Activated naive CD8-positive, alpha-beta T cell treated with anti-CD3 and anti-CD28 coated beads for 36 hours (primary cell): ENCODE measurements at places on chromosomes 3 and 15. TPM values are rescaled to one million over a fixed set of nuclear protein-coding genes. Genes with fewer than 3 reads are reported as not detected.

- no peaks in the 10 kb centered on the region for H3K36me3 ChIP-seq
- peaks cover 7% of the 10 kb centered on the region for H3K27me3 ChIP-seq
- no peak for DNase-seq
- no peak overlapping the region for H3K4me3 ChIP-seq
- H3K27ac ChIP-seq: no peak overlapping the region
Observed at GRCh38 chr3:55373423-55373822, 113.7 kb downstream of the WNT5A start.

DNA sequence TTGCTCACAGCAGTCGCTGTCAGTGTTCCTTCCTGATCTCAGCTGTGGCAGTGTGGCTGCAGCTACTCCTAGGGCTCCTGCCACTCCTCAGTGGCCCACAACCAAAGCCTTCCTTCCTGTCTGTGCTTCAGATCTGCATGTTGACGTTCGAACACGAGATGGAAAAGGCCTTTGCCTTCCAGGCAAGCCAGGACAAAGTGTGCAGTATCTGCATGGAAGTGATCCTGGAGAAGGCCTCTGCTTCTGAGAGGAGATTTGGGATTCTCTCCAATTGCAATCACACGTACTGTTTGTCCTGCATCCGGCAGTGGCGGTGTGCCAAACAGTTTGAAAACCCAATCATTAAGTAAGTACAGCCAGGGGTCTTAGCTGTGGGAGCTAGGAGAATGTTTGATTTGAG lies 17.8 kb downstream of the MKRN2 start:
- H3K4me3 ChIP-seq: no peak overlapping the region
- no peak for DNase-seq
- H3K27ac ChIP-seq: no peak overlapping the region
- H3K27me3 ChIP-seq: no peaks in the 10 kb centered on the region
- H3K36me3 ChIP-seq: peaks cover 61% of the 10 kb centered on the region

DNA sequence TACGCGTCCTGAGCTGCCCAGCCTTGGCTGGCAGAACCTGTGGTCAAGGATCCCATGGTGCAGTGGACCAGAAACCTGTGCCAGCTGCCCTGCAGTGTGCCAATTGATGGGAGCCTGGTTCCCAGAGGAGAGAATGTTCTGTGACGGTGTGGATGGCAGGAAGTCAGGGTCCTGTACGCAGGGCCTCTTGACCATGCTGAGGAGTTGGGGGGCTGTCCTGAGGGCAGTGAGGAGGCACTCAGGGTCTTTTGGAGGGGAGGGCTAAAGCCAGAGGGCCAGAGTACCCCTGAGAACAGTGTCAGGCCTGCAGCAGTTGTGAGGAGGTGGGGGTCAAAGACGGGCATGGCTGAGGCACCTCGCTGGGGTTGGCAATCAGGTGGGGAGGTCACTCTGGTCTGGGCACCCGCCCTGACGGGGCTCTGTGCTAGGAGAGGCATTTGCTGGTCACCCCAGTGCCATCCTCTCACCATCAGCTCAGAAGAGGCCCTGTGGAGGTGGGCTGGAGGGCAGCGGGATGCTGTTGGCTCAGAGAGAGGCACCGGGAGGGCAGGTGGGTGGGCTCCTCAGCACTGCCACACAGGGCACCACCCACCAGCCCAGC lies 61.0 kb downstream of the SCN5A start:
- no peaks in the 10 kb centered on the region for H3K36me3 ChIP-seq
- no peak overlapping the region for H3K27ac ChIP-seq
- H3K27me3 ChIP-seq: no peaks in the 10 kb centered on the region

DNA sequence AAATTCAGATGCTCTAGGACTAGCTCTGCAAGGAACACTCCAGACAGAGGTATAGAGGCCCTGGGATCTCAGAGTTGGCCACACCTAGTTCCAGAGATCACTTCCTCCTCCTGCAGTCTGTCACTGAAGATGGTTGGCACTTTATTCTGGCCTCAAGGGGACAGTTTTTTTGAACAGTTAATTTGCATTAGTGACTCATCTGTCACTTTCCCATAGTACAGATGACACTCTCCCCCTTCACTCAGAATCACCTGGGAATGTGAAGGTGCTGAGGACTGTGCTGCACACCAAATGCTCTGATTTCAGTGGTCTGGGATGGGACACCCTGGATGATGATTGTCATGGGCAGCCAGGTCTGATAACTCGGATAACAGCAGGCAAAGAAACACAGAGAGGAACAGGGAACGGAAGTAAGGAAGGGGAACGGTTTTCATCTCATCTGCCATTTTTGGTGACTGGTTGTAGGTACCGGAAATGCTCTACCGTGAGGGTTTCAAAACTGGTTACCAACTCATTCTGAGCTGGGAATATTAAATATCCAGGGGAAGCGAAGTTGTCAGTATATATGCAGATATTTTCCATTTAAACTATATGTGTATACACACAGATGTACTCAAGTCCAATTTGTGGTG lies 232.5 kb upstream of the ST8SIA2 start:
- H3K4me3 ChIP-seq: no peak overlapping the region
- DNase-seq: no peak
- H3K27ac ChIP-seq: no peak overlapping the region
- H3K27me3 ChIP-seq: no peaks in the 10 kb centered on the region
- H3K36me3 ChIP-seq: no peaks in the 10 kb centered on the region
- peaks cover 25% of the 10 kb centered on the region for H3K4me1 ChIP-seq

DNA sequence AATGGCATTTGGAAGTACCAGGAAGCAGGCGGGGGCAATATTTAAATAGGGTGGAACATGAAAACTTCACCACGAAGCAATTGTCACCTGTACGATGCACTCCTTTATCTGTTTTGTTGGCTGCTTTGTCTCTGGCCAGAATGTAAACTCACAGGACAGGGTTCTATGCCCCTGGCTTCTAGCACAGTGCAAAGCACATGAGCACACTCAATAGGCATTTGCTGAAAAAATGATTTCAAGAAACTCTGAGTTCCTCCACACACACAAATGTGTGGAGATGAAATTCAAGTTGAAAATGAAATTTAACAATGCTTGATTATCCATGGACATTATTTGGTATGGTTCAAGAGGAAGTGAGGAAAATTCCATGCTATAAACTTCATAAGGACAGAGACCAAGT lies 229.6 kb upstream of the FEZF2 start:
- no peak overlapping the region for H3K4me3 ChIP-seq
- no peak overlapping the region for H3K27ac ChIP-seq
- H3K27me3 ChIP-seq: no peaks in the 10 kb centered on the region
- H3K36me3 ChIP-seq: no peaks in the 10 kb centered on the region
- H3K4me1 ChIP-seq: no peaks in the 10 kb centered on the region

DNA sequence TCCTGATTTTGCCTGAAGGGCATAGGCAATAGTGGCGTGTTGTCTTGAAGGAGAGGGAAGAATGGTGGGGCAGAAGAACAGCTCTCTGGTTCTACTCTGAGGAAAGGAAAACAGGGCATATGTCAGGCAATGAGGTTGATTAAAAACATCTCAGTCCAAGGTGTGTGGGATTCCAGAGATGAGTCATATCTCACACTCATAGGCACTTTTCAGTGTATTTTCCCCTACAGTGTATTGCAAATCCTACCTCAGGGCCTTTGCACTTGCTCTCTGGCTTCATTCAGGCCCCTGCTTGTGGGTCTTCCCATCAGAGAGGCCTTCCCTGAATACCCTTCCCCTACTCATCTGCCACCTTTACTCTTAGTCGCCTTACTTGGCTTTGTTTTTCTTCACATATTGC lies 107.8 kb downstream of the SLCO3A1 start:
- H3K4me3 ChIP-seq: no peak overlapping the region
- peaks cover 11% of the 10 kb centered on the region for H3K4me1 ChIP-seq
- H3K36me3 ChIP-seq: no peaks in the 10 kb centered on the region
- H3K27me3 ChIP-seq: no peaks in the 10 kb centered on the region
- H3K27ac ChIP-seq: no peak overlapping the region

DNA sequence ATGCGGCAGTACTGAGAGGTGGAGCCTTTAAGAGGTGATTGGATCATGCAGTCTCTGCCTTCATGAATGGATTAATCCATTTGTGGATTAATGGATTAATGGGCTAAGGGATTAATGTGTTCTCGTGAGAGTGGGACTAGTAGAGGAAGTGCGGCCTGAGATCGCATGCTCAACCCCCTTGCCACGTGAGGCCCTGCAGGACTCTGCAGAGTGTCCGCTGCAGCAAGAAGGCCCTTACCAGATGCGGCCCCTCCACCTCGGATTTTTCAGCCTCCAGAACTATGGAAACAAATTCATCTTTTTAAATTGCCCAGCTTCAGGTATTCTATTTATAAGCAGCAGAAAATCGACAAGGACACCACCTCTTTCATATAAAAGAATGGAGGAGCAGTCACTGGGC lies 148.8 kb downstream of the TPRA1 start:
- H3K36me3 ChIP-seq: no peaks in the 10 kb centered on the region
- H3K27ac ChIP-seq: no peak overlapping the region
- H3K4me1 ChIP-seq: no peaks in the 10 kb centered on the region
- H3K4me3 ChIP-seq: no peak overlapping the region
- DNase-seq: no peak

DNA sequence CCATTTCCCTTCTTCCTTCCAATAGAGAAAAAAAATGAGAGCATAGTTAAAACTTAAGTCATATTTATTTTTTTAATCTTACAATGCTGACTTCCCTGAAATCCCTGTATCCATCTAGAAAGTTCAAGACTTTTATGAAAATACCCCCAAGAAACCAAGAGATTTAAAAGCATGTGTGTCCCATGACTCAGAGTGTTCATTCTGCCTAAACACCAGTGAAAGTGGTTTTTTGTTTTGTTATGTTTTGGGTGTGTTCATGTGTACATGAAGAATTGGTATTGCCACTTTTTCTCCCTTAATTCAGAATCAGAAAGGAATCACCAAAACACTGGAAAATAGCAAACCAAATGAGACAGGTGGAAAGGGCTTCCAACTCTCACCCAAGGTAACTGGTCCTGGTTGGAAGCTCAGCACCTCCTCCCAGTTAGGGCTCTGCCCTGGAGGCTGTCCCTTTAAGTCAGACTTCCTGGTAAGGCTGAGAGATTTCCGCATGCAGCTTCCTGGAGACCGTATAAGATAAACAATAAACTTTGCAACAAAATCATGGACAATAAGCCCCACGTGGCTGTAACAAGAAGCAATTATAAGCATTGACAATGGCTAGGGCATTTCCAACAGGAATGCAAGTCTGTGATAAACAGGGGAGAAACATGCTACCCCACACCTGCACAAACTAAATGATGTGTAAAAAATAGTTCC lies 121.9 kb upstream of the ARHGEF3 start:
- peaks cover 4% of the 10 kb centered on the region for H3K36me3 ChIP-seq
- no peaks in the 10 kb centered on the region for H3K27me3 ChIP-seq
- peak overlapping the region; percentile 77 for H3K27ac ChIP-seq
- H3K4me3 ChIP-seq: peak overlapping the region; percentile 6
- peaks cover 80% of the 10 kb centered on the region for H3K4me1 ChIP-seq

DNA sequence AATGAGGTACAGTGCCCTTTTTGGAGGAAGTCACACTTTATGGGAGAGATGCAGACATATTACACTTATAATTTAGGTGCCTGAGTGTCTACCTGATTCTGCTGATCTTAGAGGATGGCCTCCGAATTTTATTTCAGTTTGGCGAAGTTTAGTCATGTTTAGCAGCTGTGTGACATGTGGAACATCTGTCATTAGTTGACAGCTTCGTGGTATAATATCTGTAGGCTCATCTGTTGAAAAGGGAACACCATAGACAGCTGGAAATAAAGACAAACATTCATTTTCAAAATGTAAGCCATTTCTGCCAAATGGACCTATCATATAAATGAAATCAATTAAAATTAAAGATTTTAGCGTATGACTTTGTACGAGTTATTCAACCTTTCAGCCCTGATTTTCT lies 165.4 kb downstream of the CFAP20DC start:
- no peak overlapping the region for H3K4me3 ChIP-seq
- no peaks in the 10 kb centered on the region for H3K36me3 ChIP-seq
- H3K27ac ChIP-seq: no peak overlapping the region
- H3K27me3 ChIP-seq: peaks cover 3% of the 10 kb centered on the region
- no peak for DNase-seq

- no peaks in the 10 kb centered on the region for H3K36me3 ChIP-seq
- no peak overlapping the region for H3K4me3 ChIP-seq
- H3K27ac ChIP-seq: no peak overlapping the region
- no peak for DNase-seq
- no peaks in the 10 kb centered on the region for H3K4me1 ChIP-seq
Observed at GRCh38 chr3:30873671-30874070, 20.8 kb downstream of the GADL1 start.

- DNase-seq: no peak
- no peaks in the 10 kb centered on the region for H3K36me3 ChIP-seq
- H3K27me3 ChIP-seq: no peaks in the 10 kb centered on the region
- no peaks in the 10 kb centered on the region for H3K4me1 ChIP-seq
- H3K4me3 ChIP-seq: no peak overlapping the region
- H3K27ac ChIP-seq: no peak overlapping the region
Observed at GRCh38 chr3:17941766-17942165, 199.3 kb upstream of the TBC1D5 start.

- peaks cover 13% of the 10 kb centered on the region for H3K36me3 ChIP-seq
- H3K27ac ChIP-seq: no peak overlapping the region
- H3K4me3 ChIP-seq: no peak overlapping the region
- DNase-seq: no peak
Observed at GRCh38 chr3:197775317-197775716, 15.7 kb upstream of the LRCH3 start.

DNA sequence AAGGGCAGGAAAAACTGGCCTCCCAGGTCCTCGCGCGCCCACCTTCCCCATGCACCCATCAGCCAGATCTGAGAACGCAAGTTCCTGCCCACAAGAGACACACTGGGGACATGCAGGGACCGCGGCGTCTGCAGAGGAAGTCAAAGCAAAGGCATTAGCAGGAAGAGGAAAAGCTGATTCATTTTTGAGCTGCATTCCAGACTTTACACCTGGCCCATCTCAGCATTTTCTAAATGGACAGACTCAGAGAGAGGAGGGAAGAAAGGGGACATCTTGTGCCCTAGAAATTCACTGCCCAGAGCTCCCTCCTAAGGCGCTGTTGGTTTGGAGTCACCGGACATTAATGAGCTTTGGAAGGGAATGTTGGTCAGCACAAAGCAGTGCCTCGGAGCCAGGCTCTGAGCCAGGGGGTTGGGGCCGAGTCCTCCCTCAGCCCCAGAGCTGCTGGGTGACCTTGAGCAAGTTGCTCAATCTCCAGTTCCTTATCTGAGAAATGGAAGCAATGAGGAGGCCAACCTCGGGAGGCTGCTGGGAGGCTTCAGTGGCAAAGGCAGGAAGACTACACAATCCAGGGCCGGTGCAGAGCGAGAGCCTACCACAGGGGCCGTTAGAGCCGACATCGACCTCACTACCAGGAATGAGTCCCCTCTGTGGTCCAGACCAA lies 150.5 kb upstream of the IQSEC1 start:
- no peak overlapping the region for H3K27ac ChIP-seq
- no peak for DNase-seq
- H3K27me3 ChIP-seq: no peaks in the 10 kb centered on the region
- H3K4me3 ChIP-seq: no peak overlapping the region
- no peaks in the 10 kb centered on the region for H3K36me3 ChIP-seq
- peaks cover 3% of the 10 kb centered on the region for H3K4me1 ChIP-seq

- H3K4me3 ChIP-seq: no peak overlapping the region
- H3K4me1 ChIP-seq: no peaks in the 10 kb centered on the region
- no peak for DNase-seq
- no peak overlapping the region for H3K27ac ChIP-seq
Observed at GRCh38 chr3:184578822-184579221, 17.2 kb downstream of the EPHB3 start.

IL16 gene
- 110 TPM for total RNA-seq

STXBP5L gene
- total RNA-seq: not detected

CLRN1 gene
- total RNA-seq: not detected

PGBD4 gene
- 2.7 TPM for total RNA-seq

PLIN1 gene
- total RNA-seq: 0.34 TPM

GNB4 gene
- total RNA-seq: 2.9 TPM
